CD4-positive, alpha-beta T cell treated with Interleukin-10 for 1 hour (primary cell): ENCODE measurements at places on chromosomes 6 and 20.
A peak's percentile ranks its signal among the peaks of the same experiment; 100 is the strongest.

- DNase-seq: peak; percentile 58
Measured at GRCh38 chr6:139540276-139540675, 165.8 kb upstream of the CITED2 start.

DNA sequence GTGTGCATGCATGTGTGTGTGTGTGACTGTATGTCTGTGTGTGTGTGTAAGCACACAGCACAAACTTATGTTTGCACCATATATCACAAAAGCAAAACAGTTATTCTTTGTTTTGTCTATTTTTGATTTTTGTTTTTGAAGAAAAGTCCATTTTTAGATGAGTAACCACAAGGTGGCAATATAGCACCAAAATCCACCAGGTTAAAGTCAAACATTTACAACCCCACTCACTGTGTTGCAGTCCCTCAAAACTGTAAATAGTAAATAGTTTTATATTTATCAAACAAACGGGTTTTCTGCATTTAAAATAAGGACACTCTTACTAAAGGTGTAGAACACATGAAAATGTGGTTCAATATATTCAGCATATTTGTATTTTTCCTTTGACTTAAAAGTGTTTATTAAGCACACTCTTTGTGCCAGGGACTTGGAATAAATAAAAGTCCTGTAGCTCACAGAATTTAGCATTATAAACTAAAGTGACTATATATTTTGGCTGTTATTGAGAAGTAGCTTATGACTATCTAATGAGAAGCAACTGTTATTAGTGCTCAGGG is 118.5 kb downstream of the GFRAL start:
- DNase-seq: no peak

DNA sequence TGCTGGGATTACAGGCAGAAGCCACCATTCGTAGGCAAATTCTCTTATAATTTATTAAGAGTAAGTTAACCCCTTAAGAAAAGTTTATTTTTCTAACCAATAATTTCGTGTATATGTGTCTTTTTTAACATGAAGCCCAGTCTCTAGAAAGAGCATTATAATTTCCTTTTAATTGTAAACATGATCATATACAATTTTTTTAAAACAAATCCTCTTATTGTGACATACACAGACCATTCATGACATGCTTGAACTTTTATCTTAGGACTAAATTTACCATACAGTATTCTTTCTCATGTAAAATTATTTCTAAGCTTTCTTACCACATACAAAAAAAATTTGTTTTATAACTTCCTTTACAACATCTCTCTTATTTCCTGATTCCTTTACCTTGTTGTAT is 6.7 kb downstream of the ACOT13 start:
- no peak for DNase-seq

DNA sequence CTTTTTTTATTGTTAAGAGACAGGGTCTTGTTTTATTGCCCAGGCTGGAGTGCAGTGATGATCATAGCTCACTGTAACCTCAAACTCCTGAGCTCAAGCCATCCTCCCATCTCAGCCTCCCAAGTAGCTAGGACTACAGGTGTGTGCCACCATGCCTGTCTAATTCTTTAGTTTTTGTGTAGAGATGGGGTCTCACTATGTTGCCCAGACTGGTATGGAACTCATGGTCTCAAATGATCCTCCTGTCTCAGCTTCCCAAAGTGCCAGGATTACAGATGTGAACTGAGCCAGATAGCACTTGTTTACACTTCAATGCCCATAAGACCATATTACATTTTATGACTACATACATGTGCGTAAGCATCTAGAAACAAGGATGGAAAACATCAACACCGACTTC is 18.1 kb downstream of the EIF2S2 start:
- no peak for DNase-seq

DNA sequence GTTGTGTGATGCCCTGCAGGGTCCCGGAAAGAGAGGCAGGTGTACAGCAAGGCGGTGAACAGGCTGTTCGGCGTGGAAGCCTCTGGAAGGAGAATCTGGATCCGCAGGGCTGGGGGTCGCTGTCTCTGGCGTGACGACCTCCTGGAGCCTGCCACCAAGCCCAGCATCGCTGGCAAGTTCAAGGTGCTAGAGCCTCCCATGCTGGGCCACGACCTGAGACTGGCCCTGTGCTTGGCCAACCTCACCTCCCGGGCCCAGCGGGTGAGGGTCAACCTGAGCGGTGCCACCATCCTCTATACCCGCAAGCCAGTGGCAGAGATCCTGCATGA is 36.5 kb downstream of the TGM6 start:
- no peak for DNase-seq

- no peak for DNase-seq
Measured at GRCh38 chr20:36823121-36823520, 49.6 kb upstream of the DSN1 start.

DNA sequence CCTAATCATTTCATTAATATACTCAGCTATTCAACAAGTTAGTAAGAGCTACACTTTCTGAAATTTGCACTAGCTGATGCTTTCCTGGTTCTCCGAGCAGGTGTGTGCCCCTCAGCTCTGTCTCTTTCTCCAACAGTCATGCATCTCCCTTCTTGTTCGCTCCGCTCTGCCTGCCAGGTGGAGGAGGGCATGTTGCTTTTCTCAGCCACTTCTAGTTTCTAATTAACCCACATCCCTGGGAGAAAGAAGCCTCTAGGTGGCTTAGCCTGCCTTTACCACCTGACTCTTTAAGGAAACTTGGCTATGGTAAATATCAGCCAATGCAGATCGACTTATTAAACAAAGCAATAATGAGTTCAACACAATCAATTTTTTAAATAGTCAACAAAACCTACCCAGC is 34.2 kb downstream of the LRFN2 start:
- no peak for DNase-seq

GRCh38 chr20:17992224-17992637 is 23.4 kb downstream of the MGME1 start:
- no peak for DNase-seq
